Stimulated activated CD4-positive, alpha-beta T cell treated with anti-CD3 and anti-CD28 coated beads, TNF-alpha, amount 100 ng/mL, for 24 hours (primary cell): ENCODE measurements at places on chromosomes 5 and 9.

- no peak for DNase-seq
These were observed 170.1 kb downstream of the SPOCK1 start for GRCh38 chr5:137328991-137329390.

- no peak for DNase-seq
These were observed 8.6 kb upstream of the PRRX2 start for GRCh38 chr9:129656795-129657390.

GRCh38 chr5:135205632-135206349 is 171.8 kb upstream of the PITX1 start:
- no peak for DNase-seq

DNA sequence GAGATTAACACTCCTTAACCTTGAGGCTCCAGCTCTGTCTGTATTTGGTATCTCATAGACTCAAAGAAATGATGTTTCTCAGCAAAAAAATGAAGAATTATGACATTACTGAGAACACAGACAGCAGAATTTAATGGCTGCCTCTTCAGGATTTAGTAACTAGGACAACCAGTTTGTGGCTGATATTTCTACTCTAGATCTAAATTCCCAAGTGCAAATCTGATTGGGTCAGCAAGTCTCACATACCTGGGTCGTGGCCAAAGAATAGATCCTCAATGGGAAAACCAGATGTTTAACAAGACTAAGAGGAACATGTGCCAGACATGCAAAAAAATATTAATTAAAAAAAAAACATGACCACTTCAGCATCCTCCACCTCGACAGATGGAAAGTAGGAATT is 608.9 kb downstream of the DTWD2 start:
- no peak for DNase-seq

DNA sequence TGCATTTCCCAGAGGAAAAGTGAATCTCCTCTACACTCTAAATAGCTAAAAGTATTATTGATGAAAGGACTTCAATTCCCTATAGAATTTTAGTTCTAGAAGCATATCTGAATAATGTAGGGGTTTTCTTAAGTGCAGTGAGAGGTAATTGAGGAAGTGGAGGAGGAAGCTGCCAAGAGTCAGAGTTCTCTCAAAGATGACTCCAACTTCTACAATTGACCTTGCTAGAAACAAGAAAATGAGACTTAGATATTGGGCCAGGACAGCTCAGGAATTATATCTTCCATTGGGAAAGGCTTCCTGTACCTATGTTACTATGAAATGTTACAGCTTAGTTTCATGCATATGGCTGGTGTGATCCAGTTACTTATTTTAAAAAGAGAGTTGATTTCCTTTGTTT is 10.4 kb upstream of the F2R start:
- no peak for DNase-seq

DNA sequence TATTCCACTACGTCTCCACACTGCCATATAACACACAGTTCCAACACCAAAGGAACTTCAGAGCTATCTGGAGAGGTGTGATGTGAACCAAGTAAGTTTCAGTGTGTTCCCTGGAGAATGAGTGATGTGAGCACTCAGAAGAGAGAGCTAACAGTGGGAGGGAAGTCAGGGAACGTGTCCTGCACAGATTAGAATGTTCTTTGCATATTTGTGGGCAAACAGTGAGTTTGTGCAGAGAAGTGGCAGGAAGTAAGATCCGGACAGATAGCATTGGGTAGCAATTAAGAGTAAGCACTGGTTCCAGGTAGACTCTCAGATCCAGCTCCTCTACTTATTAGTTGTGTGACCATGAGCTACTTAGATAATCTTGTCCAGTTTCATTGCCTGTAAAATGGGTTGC is 206.4 kb downstream of the PDZD2 start:
- DNase-seq: no peak

GRCh38 chr9:37528652-37529471 is 43.1 kb downstream of the POLR1E start:
- DNase-seq: peak; percentile 62
